HFF-Myc (cell line): ENCODE measurements at places on chromosomes 5 and 9.
A peak's percentile ranks its signal among the peaks of the same experiment; 100 is the strongest.

DNA sequence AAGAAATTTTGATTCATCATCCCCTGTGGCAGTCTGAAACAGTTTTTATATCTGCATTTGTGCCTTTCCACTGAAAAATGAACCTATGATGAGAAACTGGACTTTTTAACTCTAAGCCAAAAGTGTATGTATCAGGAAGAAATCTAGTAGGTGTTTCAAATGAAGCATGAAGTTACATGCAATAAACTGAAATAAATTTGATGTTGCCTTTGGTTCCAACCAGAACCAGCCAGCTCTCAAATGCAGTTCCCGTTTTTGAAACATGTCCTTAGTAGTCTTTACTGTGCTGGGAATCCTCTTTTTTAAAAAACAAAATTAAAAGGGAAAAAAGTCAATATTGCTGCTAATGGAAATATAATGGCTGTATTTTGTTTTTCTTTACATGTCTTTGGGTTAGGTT lies 43.9 kb downstream of the HACD4 start:
- DNase-seq: no peak

- DNase-seq: no peak
Observed at GRCh38 chr5:34591723-34592122, 64.4 kb upstream of the RAI14 start.

DNA sequence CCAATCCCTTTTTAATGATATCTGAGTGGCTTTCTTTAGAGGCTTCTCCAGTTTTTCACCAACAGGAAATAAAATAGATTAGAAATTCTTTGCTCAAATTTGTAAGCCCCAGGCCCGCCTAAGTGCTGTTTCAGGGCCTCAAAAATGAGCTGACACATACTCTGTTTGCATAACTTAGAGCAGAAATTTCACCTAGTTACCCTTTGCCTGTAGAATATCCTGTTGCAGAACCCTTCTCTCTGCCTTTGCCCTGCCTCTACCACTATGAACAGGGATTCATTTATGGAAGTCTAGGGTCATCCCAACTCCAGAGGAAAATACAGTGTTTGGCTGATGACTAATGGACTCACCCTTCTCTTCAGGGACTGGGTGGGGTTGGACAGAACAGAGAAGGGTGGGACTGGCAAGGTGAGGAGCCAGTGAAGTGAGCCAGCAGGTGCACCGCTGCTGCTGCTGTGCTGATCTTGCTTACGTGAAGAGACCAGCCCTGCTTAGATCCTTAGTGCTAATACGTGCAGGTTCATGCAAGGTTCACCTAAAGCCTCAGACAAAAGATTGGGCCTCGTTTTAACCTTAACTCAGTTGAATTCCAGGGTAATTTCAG lies 22.8 kb downstream of the OSTF1 start:
- no peak for DNase-seq

DNA sequence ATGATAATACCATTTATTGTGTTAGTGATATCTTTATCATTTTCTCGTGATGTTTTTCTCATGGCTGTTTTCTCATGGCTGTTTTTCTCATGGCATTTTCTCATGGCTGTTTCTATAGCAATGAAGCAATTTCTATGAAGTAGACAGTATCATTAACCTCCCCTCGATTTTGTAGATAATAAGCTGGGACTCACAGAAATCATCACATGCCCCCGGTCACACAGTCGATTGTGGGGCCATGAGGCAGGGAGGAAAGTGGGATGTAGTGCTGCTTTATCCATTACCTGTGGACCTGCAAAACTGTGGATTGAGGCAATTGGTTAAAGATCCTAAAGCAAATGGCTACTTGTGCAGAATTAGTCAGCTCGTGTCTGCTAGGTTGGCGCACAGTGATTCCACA lies 47.3 kb downstream of the TGFBI start:
- DNase-seq: no peak

DNA sequence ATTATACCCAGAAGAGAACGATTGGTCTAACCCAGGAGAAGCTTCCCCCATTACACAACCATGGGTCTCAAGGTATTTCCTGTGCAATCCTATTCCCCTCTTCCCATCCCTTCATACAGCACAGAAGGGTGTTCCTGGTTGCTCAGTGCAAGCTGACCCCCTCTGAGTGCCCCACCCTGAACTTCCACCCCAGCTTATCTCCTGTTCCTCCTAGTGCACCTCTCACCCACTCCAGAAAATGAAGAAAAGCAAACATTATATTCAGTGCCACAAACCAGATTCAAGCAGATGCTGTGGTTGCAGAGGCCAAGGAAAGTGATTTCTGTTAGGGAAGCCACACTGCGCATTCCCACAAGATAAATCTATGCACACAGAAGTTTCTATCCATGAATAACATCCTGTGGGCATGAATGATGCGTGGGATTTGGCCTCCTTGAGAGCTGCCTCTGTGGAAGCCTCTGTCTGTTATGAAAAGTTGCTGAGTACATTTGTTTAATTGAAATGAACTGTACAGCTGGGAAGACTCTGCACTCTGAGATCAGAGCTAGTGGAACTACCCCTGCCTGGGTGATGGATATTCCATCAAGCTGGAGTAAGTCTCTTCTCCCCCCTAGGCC lies 2.2 kb upstream of the OR2S2 start:
- no peak for DNase-seq

DNA sequence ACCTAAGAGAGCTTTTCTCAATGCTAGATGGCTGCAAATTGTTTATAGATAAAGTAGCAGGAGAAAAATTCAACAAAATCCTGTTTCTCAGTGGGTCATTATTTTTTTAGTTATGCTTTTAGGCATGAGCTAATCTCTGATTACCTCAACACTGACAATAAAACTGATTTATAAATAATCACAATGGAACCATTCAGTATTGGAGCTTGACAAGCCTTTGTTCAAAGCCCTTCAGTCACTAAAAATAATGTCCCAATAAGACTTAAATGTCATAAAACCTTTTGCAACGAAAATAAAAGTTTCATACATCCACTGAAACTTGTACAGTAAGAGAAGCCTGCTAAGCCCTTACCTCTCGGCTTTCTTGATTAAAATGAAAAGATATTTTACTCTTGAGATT lies 27.2 kb downstream of the PTPDC1 start:
- no peak for DNase-seq

DNA sequence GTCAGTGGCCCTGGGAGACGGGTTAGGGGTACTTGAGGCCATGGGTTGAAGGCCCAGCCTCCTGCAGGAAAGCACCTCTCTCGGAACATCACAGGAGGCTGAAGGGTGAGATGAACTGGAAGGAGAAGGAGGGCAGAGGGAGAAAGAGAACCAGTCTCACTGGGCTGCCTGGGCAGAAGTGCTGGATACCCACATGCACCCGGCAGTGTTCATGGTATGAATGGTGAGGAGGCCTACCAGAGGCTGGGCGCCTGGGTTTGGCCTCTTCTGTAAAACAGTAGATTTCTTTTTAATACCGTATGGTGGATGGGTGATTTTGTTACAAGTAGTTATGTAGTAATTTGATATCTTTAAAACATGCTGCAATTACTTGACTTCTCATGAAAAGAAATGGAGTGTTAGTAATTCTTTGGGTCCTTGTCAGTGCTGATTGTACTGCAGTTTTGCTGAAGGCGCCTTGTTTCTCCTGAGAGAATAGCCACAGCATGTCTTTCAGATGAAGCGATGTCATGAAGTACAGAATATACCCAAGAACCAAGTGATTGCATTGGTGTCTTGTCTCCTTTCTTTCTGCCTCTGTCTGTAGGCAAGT lies 258.6 kb downstream of the FANCC start:
- no peak for DNase-seq

DNA sequence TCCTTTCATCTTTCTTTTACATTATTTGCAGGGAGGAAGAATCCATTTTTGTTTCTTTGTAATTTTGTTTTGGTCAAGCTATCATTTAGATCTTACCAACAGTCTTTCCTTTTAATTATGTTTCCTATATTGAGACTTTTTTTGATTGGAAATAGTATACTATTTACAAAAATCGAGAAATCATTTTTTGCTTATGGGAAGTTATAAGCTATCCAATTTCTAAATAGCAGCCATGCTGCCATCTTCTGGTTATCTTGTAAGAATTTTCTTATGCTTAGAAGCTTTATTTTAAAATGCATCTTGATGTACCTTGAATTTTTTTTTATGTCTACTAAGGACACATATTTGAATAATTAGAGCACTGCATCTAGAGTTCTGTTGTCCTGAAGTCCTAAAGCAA lies 821.2 kb downstream of the PTPRD start:
- no peak for DNase-seq

- DNase-seq: no peak
Observed at GRCh38 chr9:121566481-121567465, 67.1 kb upstream of the GGTA1 start.

- no peak for DNase-seq
Observed at GRCh38 chr5:88021141-88021540, 247.5 kb downstream of the TMEM161B start.

DNA sequence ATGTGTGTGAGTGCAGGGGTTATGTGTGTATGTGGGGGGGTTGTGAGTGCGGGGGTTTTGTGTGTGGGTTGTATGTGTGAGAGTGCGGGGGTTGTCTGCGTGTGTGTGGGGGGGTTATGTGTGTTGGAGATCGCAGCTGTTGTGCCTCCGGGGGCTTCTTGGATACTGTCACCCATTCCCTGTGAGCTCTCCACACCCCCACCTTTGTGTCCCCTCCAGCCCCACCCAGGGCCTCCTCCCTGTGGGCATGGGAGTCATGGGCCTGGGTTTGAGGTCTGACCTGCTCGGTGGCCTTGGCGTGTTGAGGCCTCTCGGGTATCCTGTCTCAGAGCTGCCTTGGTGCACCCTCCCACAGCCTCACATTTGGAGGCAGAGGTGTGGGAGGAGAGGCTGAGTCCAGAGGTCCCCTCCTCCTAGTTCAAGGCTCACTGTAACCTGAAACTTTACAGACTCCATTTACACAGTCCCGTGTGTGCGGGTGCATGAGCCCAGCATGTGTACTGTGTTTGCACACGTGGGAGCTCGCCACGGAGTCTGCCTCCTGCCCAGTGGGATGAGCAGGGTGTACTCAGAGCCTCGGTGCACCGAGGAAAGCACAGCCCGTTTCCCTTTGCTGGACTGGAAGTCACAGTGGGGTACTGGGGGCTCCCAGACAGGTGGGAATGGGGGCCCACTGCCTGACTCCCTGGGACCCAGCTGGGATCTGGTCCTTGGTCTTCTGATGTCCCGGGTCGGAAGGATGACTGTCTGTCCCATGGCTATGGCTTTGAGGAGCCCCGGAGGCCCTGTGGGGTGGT lies 43.4 kb downstream of the RXRA start:
- no peak for DNase-seq

DNA sequence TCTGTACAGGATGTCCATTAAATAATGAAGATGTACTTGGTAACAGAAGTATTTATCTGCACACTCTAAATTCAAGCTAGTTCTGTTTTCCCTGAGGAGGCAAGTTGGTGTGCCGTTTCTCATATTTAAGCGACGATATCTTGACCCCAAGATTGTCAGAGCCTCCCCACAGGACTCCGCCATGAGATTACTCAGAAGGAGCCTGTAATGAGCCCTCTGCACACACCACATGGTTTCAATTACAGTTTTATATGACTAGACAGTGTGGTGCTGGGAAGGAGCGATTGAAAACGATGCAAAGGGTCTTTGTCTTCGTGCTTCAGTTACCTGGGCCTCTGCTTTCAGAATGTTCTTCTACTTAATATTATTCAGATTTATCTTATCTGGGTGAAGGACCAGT lies 840.4 kb upstream of the WWC1 start:
- peak; percentile 20 for DNase-seq

- no peak for DNase-seq
Observed at GRCh38 chr9:85716031-85716877, 25.5 kb downstream of the AGTPBP1 start.

- DNase-seq: no peak
Observed at GRCh38 chr5:111063709-111064322, 7.7 kb upstream of the TSLP start.

- no peak for DNase-seq
Observed at GRCh38 chr9:117134826-117135500, 279.9 kb downstream of the ASTN2 start.

DNA sequence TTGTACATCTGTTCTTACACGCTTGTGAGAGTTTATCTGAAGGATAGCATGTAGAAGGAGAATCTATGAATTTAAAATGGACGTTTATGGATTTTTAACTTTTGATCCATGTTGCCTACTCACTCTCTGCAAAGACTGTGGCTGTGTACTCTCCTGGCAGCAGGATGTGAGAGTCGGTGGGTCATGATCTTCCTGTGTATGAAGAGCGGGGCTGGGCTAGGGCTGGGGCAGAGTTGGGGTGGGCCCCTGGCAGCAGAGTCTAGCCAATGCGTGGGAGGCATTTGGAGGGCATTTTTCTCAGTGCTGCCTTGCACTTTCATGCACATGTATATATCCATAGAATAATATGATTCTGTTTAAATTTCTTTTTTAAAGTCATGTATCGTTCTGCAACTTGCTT lies 24.0 kb upstream of the DAB2IP start:
- no peak for DNase-seq

DNA sequence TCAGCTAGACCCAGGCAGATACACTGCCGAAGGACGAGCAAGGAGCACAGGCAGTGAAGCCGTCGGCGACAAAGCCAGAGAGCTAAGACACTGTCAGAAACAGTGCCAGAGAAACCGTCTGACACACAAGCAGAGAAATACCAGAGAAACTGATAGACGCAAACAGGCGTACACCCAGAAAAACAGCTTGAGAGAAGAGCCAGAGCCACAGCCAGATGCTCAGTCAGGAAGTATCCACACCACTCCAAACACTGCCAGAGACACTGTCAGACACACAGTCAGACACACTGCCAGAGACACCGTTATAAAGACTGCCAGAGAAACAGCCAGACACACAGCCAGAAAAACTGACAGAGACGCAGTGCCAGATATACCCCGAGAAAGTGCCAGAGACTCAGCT lies 19.1 kb downstream of the CNTFR start:
- DNase-seq: no peak

- DNase-seq: no peak
Observed at GRCh38 chr5:42005561-42006153, 80.6 kb downstream of the FBXO4 start.

DNA sequence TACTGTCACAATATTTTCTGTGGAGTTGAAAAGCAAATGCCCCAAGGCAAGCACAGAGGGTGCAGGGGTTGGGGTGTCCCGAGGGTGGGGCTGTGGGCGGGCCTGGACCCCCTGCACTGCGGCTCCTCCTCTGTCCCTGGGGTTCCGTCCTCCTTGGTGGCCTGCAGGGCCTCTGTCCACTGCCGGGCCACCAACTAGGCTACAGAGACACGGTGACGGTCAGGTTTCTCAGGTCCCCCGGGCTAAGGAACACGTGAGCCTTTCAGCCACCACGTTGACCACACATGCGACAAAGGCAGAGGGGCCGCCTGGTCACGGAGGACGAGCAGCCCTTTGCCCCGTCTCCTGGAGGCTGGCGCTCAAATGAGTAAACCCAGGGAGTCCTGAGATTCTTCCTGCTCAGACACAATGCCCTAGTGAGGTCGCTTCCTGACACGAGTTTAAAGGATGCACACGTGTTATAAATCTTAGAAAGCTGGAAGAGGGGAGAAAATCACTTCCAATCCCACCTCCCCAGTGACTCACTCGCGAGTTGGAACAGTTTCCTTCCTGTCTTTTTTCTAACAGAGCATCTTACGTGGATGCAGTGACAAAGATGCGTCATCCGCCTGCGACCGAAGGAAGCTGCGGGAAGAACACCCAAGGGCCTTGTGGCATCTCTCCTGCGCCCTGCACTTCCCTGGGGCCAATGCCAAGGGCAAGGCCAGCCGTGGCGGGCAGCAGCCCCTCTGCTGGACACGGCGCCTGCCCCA lies 24.8 kb upstream of the OBP2B start:
- DNase-seq: no peak
